CD8-positive, alpha-beta memory T cell (primary cell): ENCODE measurements at places on chromosomes 13 and 19. TPM values are rescaled to one million over a fixed set of nuclear protein-coding genes. Genes with fewer than 3 reads are reported as not detected.

GRCh38 chr13:104140552-104140951 is 1074.3 kb upstream of the SLC10A2 start:
- no peak for DNase-seq

TSSK6 gene
- polyA plus RNA-seq = 1.4 TPM

GRCh38 chr19:1361601-1362386 is 21.9 kb upstream of the NDUFS7 start:
- DNase-seq = no peak

SMIM44 gene
- not detected for polyA plus RNA-seq

- no peak for DNase-seq
These were observed at the start of gene LIM2 for GRCh38 chr19:51387924-51388389. Gene LIM2, minus strand, starts transcription at chr19:51387974. Its CDS starts 531 bp downstream, at chr19:51387443.

PVR gene
- polyA plus RNA-seq = 0.56 TPM

DNA sequence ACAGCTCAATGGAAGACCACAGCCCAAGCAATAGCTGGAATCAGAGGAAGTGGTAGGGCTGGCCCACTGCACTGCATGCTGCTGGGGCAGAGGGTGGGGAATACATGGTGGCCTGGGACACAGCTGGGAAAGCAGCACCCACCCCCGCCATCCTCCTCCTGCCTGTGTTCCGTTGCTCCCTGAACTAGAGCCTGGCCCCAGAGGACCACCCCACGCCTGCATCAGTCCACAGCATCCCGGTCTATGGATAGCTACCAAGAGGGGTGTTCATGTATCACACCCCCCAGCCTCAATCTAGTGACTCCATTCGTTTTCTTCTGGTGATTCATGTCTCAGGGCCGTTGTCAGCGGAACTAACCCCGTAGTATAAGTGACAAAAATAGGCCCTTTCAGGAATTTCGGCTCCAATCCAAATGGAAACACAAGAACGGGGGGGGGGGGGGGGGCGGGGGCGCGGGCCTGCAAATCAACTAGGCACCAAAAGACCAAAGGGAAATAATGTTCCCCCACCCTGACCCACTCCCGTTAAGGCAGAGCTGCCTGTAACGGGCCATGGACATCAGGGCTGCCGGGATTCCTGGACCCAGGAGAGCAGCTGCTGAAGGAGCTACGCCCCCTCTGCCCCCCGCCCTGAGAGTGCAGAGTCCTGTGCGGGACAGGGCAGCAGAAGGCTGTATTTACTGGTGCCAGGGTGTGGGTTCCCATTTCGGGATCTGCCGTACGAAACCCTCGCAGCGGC is 18.9 kb upstream of the EPHX3 start:
- DNase-seq = no peak

DNA sequence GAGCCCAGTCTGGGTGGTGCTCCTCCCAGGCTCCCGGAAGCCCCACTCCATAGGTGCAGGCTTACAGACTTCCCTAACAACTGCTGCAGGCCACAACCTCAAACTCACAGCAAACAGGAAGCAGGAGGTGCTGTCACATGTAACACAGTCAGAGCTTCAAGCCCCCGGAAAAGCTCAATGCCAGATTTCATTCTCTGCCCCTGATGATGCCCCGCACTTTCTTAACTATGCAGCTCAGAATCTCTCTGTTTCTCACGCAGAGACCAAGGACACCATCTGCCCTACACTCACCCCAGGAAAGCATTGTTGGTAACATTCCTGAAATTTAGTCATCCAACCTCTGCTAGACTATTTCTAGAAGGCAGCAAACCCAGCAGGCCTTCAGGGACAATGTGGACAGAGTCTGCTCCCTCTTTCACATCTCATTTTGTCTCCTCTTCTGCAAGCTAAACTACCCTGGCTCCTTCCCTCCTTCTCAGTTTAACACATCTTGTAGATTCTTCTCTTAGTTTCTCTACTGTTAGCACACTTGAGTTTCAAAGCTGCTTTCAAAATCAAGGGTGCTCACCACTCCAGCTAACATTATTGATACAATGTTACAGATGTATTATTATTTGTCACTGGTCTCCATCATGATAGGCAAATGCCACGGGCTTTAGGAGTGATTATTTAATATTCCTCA is 162.5 kb downstream of the KCTD12 start:
- DNase-seq = peak; percentile 40

DNA sequence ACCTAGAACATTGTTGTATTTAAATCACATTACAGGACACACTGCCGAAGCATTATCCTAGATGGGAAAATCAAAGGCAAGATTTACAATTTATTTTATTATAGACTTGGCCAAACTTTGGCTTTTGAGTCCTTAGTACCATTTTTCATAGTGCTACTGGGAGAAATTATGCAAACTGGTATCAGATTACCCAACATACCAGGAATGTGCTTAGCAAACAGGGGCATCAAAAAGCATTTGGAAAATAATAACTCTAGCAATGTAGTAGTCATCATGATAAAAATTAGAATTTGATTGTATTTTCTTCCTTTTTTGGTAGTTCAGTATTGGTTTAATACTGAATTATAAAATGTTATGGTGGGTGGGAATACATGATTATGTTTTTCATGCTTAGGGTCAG is 34.0 kb downstream of the GPC6 start:
- DNase-seq = no peak

GRCh38 chr19:52094526-52095130 is 937 bp downstream of the ZNF841 start:
- no peak for DNase-seq

GRCh38 chr19:55099557-55100506 is 17.6 kb downstream of the PPP1R12C start:
- DNase-seq = no peak

GRCh38 chr19:48918801-48919247 is 14.7 kb upstream of the DHDH start:
- DNase-seq = no peak

- no peak for DNase-seq
These were observed 95.7 kb downstream of the ARHGEF7 start for GRCh38 chr13:111210544-111211469.

- no peak for DNase-seq
These were observed 79.1 kb upstream of the MLNR start for GRCh38 chr13:49140910-49141611.

GRCh38 chr19:45767410-45767880 is 1.6 kb downstream of the SIX5 start:
- DNase-seq = no peak

PEG3 gene
- not detected for polyA plus RNA-seq

DNA sequence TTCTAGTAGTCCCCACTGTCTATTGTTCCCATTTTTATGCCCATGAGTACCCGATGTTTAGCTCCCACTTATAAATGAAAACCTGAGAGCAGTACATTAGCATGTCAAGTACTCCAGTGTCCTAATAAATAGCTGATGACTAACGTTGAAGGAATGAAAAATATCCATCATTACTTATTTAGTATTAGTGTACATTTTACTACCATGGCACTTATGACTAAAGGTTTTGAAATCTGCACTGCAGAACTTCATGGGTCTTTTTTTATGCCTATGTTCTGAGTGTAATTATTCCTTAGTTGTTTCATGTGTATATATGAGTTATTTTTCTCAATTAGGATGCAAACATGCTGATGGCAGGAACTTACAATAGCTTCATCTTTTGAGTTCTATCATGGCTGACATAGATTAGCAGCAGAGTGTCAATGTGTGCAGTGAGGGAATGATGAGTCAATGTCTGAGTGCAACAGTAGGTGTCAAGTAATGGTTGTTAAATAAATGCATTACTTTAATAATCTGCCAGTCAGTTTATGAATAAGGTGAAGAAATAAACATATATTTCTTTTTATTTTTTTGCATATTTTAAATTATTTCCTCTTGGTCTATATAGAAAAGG is 188.4 kb downstream of the ITGBL1 start:
- DNase-seq = no peak

DNA sequence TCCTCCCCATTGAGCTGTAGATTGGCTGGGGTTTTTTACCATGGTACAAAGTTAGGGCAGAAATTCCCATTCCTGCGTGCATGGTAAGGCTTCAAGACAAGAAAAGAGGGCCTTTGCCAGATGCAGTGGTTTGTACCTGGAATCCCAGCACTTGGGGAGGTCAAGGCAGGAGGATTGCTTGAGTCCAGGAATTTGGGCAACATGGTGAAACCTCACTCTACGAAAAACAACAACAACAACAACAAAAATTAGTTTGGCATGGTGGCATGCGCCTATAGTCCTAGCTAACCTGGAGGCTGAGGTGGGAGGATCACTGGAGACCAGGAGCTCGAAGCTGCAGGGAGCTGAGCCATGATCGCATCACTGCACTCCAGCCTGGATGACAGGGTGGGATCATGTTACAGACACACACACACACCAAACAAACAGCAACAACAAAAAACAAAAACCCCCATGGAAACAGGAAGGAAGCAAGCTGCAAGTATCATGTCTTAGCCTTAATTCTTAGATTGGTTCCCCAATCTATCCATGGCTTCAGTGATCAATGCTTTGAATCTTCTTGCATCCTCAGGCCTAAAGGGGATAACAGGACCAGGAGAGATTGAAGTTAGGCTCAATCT is 5.5 kb upstream of the WTIP start:
- DNase-seq = no peak

- no peak for DNase-seq
These were observed 343.9 kb downstream of the TBC1D4 start for GRCh38 chr13:75137911-75138571.

PRPF31 gene
- polyA plus RNA-seq = 88.9 TPM

- DNase-seq = no peak
These were observed 9.9 kb upstream of the MKNK2 start for GRCh38 chr19:2060884-2061494.

GRCh38 chr19:3014135-3014534 is 14.9 kb downstream of the TLE2 start:
- DNase-seq = no peak

KASH5 gene
- not detected for polyA plus RNA-seq

- no peak for DNase-seq
These were observed 5.7 kb upstream of the FOXO1 start for GRCh38 chr13:40671956-40672764.
